ENCODE measurements at places on chromosomes 2 and 18. TPM values are rescaled to one million over a fixed set of nuclear protein-coding genes. Genes with fewer than 3 reads are reported as not detected.
A peak's percentile ranks its signal among the peaks of the same experiment; 100 is the strongest.

GRCh38 chr18:65336411-65336810 is 414.4 kb upstream of the CDH7 start:
- no peak for DNase-seq

DNA sequence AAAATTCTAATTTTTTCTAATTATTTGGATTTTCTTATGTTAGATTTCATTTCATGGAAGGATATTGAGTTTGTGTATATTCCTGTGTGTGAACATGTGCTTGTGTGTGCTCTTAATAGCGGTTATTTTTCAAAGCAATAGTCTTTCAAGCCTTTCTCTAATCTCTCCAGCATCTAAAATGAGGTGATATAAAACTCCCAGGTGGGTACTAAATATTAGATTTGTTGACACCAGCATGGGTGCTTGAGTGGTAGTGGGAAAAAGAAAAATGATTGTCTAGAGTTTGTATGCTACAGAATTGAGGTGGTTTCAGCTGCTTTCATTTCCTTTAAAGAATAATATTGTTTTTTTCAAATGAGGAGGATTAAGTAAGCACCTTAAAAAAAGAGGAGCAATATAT is 296.8 kb downstream of the PARD3B start:
- DNase-seq = no peak

GRCh38 chr2:136844546-136844945 is 79.2 kb downstream of the THSD7B start:
- no peak for DNase-seq

DNA sequence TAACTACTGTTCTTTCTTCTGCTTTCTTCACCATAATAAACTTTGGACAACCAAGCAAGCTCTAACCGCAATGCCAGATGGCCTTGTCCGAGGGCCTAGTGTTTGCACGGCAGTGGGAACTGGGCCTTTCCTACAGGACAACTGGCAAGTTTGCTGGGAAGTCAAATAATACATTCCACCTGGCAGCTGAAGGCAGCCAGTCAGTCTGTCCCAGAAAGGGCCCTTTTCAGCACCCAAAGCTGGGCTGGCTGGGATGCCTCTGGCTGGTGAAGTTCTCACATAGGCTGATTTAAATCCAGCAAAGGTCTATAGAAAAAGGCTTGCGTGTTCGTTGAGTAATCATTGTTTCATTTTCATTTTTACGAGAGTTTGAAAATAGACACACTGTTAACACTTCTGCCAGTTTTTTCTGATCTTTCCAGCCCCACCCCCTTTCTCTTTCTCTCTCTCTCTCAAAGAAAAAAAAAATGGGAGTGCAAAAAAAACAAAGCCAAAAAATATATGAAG is 110.0 kb upstream of the EPAS1 start:
- DNase-seq = peak; percentile 56

The CNDP1 gene
- total RNA-seq = not detected
